ENCODE measurements at places on chromosomes 7 and 10.

DNA sequence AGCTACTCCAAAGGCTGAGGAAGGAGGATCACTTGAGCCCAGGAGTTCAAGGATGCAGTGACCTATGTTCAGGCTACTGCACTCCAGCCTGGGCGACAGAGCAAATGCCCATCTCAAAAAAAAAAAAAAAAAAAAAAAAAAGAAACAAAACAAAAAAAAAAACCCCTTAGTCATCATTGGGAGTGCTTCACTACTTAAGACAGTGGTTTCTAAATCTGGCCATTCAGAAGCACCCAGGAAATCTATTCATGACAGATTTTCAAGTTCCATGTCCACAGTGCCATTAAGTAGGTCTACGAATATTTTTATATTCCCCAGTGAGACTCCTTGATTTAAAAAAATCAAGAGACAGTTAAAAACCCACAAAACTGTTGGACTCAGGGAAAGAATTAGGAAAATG is 182.9 kb downstream of the PIP4K2A start:
- DNase-seq: no peak

DNA sequence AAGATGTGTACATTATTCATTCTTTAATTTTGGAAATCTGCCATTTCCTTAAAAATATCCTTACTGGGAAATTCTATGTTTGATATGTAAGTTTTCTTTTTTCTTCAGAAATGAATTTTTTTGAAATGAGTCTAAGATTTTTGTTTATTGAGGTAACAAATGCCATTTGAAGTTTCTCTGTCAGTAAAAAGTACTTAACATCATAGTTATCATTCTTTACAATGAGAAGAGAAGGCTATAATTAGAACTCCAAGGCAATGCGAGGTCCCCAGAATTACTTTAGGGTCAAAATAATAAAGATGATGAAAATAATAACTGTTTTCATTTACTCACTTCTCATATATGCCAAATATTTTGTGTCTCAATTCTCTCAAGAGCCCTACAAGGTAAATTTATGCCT is 37.0 kb upstream of the RHOBTB1 start:
- no peak for DNase-seq

DNA sequence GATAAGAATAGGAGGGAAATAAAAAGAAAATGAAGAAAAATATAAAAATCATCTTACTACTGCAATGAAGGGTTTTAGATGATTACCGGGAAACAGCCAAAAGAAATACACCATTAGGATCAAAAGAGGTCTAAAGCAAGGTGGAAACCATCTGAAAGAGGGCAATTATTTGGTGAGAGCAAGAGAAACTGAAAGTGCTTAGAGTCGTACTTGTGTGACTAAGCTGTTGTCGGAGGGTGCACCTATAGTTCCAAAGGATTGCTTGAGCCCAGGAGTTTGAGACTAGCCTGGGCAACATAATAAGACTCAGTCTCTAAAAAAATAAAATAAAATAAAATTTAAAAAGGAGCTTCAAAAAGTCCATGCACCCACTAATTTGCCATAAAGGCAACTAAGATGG is 169.5 kb downstream of the DKK1 start:
- no peak for DNase-seq

GRCh38 chr10:79269443-79269842 is 77.8 kb upstream of the PPIF start:
- no peak for DNase-seq

- no peak for DNase-seq
Observed at GRCh38 chr7:38328814-38329213, 55.4 kb upstream of the TARP start.

GRCh38 chr10:110530131-110530831 is 32.6 kb downstream of the DUSP5 start:
- no peak for DNase-seq

DNA sequence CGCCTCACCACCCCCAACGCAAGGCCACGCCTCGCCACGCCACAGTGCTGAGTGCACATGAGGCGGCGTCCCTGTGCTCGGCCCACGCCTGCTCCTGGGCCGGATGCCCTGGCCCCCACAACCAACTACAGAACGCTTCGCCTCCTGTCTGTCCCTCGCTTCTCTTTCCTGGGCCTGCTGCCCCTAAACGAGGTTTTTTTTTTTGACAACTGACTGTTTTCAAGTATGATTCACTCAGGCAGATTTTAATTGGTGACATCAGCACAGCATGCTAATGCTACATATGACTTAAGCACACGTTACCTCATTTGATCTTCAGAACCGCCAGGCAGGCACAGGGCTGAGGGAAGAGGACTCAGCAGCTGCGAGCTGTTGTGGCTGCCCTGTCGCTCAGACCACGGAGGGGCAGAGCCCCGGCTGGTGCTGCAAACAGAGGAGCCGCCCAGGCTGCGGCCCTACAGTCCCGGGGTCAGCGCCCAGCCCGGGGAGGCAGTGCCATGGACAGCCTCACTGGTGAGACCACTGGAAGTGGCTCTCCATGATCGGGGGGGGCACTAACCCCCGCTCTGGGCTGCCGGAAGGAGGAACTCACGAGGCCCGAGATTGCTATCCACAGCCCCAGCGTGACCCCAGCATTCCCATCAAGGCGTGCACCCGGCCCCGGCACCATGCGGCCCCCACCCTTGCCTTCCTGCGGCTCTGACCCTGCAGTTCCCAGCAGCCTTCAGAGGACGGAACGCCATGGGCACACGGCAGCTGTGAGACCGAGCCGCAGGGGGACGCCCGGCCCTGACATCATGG is 212.8 kb downstream of the MAD1L1 start:
- peak; percentile 72 for DNase-seq

DNA sequence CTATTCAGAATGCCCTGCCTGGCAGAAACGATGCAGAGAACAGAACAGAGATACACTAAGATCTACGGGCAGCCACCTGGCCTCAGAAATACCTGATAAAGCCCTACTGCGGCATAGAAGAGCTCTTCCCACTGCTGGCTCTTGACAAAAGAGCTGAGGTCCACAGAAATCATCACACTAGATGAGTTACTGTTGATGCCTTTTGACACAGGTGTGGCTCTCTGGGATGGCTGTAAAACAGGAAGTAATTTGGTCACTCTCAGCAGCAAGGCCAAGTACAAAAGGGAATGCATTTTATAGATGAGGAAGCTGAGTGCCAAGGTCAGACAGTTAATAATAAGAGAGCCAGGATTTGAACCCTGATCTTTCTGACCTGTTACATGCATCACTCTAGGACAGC is 35.0 kb upstream of the ACSL5 start:
- DNase-seq: no peak

DNA sequence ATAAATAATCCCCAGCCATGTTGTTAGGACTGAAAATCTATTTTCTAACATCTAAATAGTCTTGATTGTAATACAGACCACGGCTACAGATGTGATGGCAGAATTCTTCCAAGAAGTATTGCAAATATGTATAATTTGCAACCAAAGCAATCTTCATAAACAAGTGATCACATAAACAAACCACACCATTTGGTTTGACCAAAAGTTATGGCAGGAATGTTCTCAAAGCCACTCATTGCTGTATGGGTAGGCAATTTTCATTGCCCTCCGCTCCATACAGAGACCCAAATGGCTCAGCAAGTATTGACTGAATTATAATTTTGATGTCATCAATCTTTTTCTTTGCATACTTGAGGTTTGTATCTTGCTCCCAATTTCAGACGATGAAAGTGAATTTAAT is 19.0 kb upstream of the RHOBTB1 start:
- no peak for DNase-seq

GRCh38 chr10:124342821-124343170 is 75.9 kb downstream of the OAT start:
- DNase-seq: no peak

DNA sequence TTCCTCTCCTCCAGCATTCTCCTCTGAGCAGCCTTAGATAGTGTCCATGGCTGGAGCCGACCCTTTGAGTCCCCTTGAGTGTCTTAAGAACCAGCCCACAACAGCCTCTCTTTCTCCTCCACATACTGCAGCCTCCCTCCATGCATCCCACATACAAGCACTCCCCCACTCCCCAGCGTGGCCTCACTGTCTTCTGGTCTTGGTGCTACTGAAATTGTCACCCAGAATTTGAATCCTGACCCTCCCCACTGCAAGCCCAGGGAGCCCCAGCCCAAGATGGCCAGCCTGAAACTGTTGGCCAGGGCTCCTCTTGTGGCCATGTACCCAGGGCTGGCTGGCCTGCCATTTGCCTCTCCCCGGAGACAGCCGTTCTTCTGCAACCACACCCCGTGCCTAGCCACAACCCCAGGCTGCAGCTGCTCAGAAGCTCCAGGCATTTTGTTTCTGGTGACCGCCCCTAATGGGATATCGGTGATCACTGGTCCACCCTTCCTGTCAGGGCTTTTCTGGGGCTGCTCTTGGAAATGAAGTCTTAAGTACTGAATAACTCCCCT is 18.8 kb upstream of the SH2D4B start:
- no peak for DNase-seq

- DNase-seq: no peak
Observed at GRCh38 chr7:135747366-135747765, 1.2 kb downstream of the FAM180A start.

GRCh38 chr10:5600908-5601307 is 65.5 kb downstream of the ASB13 start:
- DNase-seq: no peak

DNA sequence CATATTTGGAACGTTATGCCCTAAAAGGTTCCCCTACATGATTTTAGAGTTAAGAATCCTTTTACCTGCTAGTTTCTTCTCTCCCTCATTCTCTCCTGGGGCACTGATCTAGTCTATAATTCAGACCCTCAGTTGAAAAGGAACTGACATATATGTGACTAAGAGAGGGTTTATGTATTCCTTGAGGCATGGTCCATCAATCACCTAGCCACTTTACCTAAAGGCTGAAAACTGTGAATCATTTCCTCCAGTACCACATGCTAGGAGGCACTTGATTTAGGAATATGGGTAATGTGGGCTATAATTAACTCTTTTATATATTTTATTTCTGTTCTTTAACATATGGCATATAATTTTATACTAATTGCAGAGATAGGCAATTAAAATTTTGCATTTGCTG is 303.5 kb downstream of the BBS9 start:
- DNase-seq: no peak

- no peak for DNase-seq
Observed at GRCh38 chr7:2387897-2388636, 15.3 kb upstream of the CHST12 start.

Measured in activated CD4-positive, alpha-beta T cell treated with anti-CD3 and anti-CD28 coated beads, Interleukin-2, amount 10 ng/mL, durations not matched to agents 24 days and 14 days (primary cell).